ENCODE measurements at places on chromosomes 12 and 14. TPM values are rescaled to one million over a fixed set of nuclear protein-coding genes. Genes with fewer than 3 reads are reported as not detected.
A peak's percentile ranks its signal among the peaks of the same experiment; 100 is the strongest.

DNA sequence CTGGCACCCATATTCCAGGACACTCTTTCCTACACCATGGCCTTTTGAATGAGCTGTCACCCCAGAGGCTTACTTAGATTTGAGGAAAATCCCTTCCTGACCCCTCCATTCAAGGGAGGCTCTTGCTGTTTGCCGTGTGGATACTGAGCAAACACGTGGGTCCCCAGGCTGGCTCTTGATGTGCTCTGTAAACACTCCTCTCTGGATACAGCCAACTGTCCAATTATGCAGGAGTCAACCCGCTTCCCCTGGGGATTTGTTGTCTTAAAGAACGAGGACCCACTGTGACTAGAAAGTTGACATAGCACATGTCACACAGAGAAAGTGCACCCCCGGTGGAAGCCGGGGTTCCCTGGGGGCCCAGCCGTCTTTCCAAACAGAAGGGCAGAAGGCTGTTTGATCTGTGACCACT, 75.8 kb upstream of the CEP83 start:
- DNase-seq: no peak

- no peak for DNase-seq
Observed at GRCh38 chr14:22887990-22888378, 5.0 kb downstream of the REM2 start.

GRCh38 chr14:64760146-64760755, 56.0 kb downstream of the PLEKHG3 start:
- peak; percentile 82 for DNase-seq

DNA sequence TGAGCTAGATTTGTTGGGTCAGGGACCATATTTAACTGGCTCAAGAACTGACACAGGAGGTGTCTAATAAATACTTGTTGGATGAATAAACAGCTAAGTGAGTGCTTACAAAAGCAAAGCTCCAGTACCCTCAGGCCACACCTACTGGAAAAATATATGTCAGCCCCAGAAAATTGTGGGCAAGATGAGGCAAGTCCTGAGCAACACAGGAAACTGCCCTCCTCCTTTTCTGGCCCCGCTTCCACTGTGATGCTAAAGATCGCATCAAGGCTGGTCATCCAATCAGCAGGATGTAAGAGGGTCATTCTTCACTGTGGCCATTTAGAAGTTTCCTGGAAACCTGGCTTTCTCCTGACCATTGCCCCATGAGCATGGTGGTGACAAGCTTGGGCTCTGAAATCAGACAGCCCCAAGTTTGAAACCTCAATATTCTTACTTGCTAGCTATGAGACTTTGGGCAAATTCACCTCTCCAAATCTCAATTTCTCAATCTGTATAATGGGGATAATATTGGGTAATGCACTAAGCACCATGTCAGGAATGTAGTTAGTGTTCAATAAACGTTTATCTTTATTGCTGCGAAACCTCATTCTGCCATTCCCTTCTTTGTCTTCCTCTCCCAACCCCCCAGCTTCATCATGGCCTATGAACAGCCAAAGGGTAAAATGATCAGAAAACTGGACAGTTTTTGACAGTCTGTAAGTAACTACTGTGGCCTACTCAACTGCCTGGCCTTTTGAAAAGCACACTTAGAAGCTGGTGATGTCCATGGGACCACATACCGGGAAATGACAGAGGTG, 139.3 kb upstream of the PZP start:
- no peak for DNase-seq

The SDR9C7 gene
- 0.14 TPM for total RNA-seq

DNA sequence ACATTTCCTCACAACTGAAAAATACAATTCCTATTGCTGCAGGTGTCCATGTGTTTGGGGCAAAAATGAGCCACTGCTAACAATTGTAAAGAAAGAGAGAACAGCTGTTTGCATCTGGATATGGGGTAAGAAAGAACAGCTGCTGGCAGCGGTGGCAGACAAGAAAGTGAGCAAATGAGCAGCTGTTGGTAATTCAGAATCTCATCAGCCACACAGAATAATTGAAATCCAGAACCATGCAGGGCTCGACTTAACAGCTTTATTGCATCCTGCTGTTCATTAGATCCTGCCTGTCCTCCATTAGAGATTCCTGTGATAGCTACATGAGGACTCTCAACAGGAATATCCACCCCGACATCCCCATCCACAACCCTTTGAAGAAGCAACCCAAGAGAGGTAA, 62.5 kb upstream of the TSPAN8 start:
- DNase-seq: no peak

DNA sequence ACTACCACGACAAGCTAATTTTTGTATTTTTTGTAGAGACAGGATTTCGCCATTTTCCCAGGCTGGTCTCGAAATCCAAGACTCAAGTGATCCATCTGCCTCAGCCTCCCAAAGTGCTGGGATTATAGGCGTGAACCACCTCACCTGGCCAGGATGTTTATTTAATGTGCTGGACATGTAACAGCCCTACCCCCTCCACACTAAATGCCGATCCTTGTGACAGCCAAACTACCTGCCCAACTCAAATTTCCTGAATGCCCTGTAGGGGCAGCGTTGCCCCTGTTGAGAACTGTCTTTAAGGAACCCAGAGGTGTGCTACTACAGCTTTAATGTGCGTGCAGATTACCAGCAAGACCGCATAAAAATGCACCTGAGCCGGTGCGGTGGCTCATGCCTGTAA, 48.1 kb downstream of the KCNK13 start:
- no peak for DNase-seq

- DNase-seq: no peak
Observed at GRCh38 chr14:54025661-54026060, 69.0 kb upstream of the BMP4 start.

GRCh38 chr12:46246021-46246700, 22.7 kb downstream of the SLC38A1 start:
- DNase-seq: no peak

DNA sequence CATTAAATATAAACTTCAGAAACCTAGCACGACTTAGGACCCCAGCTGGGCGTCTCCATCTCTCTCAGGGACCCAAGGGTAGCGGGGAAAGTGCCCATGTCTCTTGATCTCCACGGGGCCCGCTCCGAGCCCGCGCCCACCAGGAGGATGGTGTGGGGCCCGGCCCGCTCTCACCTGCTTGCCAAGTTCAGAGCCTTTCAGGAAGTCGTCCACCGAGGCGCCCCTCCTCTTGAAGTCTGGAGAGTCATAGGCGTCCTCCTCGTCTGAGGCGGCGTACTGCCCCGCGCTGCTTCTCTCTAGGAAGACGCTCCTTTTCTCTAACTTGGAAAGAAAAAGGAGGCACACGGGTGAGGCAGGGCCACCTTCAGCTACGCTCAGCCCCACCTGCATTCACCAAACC, 96.9 kb downstream of the PIWIL1 start:
- peak; percentile 67 for DNase-seq

The SLC15A4 gene
- 27.0 TPM for total RNA-seq

The PROX2 gene
- not detected for total RNA-seq

The KLRD1 gene
- 4.8 TPM for total RNA-seq

- DNase-seq: no peak
Observed at GRCh38 chr14:90562652-90563051, 165.8 kb downstream of the CALM1 start.

- no peak for DNase-seq
Observed at GRCh38 chr12:4153343-4153892, 120.1 kb upstream of the CCND2 start.

The PIANP gene
- not detected for total RNA-seq

DNA sequence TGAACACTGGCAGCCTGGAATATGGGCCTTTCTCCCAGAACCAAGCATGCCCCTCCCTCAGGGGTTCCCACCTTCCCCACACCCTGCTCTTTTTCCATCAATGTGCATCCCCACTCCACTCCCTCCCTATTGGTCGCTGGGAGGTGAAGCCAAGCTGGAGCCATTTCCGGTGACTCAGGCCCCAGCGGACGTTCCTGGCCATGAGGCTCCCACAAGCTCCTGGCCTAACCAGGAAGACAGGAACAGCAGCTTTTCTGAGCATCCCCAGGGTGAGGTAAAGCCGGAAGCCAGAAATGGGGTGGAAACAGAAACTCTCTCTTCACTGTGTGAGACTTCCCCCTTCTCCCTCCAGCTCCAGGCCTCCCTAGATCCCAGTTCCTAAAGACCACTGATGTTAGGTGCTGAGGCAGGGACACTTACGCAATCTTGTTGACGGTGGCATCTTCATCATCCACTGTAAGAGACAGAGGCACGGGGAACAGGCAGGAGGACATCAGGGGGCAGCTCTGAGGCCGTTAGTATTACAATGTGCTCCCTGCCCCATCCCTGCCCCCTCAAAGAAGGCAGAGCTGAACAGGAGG, 5.1 kb downstream of the LMBR1L start:
- DNase-seq: no peak

- DNase-seq: peak; percentile 72
Observed at GRCh38 chr12:131387281-131388163, 323.4 kb upstream of the SFSWAP start.

GRCh38 chr14:102211240-102211639, 71.5 kb downstream of the WDR20 start:
- peak; percentile 19 for DNase-seq

GRCh38 chr14:67916430-67916829, 96.9 kb downstream of the RAD51B start:
- DNase-seq: no peak

GRCh38 chr14:68926236-68926635, 52.9 kb downstream of the ACTN1 start:
- no peak for DNase-seq

DNA sequence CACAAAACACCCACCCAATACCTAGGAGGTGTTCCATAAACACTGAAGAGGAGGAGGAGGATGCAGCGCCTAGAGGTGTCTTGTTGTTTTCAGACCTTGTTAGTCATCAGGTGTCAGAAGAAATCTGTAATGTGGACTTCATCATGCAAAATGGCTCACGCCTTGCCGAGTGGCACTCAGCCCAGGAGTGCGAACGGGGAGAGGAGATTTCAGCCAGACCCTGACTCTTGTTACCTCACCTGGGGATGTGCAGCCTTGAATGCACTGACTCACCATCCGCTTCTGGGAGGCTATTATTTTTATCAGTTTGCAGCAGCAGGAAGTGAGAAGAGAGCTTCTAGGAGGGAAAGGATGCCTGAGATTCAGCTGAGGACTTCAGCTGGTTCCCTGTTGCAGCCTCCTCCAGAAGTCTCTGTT, 48.2 kb upstream of the PLXNC1 start:
- DNase-seq: no peak

- no peak for DNase-seq
Observed at GRCh38 chr14:22715186-22715812, 51.2 kb upstream of the OXA1L start.

DNA sequence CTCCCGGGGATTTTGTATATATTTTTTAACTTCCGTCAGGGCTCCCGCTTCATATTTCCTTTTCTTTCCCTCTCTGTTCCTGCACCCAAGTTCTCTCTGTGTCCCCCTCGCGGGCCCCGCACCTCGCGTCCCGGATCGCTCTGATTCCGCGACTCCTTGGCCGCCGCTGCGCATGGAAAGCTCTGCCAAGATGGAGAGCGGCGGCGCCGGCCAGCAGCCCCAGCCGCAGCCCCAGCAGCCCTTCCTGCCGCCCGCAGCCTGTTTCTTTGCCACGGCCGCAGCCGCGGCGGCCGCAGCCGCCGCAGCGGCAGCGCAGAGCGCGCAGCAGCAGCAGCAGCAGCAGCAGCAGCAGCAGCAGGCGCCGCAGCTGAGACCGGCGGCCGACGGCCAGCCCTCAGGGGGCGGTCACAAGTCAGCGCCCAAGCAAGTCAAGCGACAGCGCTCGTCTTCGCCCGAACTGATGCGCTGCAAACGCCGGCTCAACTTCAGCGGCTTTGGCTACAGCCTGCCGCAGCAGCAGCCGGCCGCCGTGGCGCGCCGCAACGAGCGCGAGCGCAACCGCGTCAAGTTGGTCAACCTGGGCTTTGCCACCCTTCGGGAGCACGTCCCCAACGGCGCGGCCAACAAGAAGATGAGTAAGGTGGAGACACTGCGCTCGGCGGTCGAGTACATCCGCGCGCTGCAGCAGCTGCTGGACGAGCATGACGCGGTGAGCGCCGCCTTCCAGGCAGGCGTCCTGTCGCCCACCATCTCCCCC, 777 bp downstream of the ASCL1 start:
- DNase-seq: no peak

GRCh38 chr14:38544776-38545175, 288.9 kb upstream of the CLEC14A start:
- DNase-seq: no peak
